NCI-H1930 (cell line): ENCODE measurements at places on chromosomes 6 and 20.

- no peak for DNase-seq
Measured at GRCh38 chr6:16884526-16884925, 123.3 kb upstream of the ATXN1 start.

DNA sequence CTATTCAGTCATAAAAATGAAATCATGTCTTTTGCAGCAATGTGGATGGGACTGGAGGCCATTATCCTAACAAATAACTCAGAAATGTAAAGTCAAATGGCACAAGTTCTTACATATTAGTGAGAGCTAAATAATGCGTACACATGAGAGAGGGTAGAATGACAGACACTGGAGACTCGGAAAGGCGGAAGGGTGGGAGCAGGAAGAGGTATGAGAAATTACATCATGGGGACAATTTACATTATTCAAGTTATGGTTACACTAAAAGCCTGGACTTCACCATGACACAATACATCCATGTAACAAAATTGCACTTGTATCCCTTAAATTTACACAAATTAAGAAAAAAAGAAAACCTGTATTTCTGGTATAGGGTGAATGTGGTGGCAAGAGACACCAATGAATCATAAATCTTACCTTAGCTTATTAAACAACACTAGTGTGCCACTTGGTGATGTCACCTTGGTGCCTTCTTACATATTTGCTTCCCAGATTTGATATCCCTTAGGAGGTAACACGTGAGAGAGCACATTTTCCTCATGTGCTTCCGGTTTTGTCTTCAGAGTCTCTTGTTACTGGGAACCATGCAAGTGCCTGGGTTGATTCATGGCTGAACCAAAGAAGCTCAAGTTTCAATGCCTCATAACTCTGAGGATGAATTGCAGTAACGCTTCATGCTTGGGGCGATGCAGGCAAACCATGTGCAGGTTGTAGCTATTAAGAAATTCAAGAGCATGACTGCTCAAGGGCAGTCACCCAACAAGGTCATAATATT lies 84.6 kb downstream of the DCDC2 start:
- DNase-seq = no peak

GRCh38 chr20:62382306-62383198 lies 4.4 kb upstream of the RPS21 start:
- DNase-seq = peak; percentile 78

DNA sequence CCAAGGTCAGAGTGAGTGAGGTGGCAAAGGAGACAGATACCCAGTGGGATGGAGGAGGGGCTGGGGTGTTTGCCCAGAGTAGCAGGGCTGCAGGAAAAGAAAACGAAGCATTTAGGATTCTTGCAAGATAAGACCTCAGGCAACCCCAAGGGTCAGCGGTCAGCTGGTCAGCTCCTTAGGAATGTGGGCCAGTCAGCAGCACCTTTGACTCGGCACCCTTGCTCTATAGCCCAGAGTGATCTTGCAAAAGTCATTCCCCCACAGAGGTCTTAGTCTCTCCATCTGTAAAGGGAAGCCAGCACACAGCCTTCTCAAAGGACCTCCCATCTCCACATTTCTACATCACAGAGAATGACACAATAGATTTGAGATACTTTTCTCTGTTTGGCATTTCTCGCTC lies 56.7 kb downstream of the VEGFA start:
- no peak for DNase-seq

- no peak for DNase-seq
Measured at GRCh38 chr6:110359556-110359955, 1.4 kb upstream of the METTL24 start.

DNA sequence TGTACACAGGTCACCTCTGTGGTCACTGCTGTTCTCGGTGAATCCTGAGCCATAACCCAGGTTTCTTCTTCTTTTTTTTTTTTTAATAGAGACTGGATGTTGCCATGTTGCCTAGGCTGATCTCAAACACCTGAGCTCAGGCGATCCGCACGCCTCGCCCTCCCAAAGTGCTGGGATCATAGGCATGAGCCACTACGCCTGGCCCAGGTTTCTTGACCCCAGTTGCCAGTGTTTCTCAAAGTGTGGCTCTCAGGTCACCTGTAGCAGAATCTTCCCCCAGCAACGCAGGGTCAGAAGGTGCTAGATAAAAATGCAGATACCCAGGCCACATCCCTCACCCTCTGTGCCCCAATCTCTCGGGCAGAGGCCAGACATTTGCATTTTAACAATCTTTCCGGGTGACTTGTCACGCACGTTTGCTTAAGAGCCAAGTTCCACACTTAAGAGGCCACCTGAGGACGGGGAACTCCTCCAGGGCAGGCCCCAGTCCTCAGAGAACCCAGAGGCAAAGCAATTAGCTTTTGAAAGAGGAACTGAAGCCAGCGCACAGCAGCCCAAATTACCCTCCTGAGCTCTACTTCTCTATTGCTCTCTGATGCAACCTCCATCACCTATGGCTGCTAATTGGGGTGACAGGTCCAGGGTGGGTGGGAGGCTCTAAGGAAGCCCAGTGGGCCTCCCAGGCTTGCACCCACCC lies 81.8 kb downstream of the NFATC2 start:
- DNase-seq = no peak
